Neural progenitor cell (in vitro differentiated cells): ENCODE measurements at places on chromosomes 13 and 19. TPM values are rescaled to one million over a fixed set of nuclear protein-coding genes. Genes with fewer than 3 reads are reported as not detected.

DNA sequence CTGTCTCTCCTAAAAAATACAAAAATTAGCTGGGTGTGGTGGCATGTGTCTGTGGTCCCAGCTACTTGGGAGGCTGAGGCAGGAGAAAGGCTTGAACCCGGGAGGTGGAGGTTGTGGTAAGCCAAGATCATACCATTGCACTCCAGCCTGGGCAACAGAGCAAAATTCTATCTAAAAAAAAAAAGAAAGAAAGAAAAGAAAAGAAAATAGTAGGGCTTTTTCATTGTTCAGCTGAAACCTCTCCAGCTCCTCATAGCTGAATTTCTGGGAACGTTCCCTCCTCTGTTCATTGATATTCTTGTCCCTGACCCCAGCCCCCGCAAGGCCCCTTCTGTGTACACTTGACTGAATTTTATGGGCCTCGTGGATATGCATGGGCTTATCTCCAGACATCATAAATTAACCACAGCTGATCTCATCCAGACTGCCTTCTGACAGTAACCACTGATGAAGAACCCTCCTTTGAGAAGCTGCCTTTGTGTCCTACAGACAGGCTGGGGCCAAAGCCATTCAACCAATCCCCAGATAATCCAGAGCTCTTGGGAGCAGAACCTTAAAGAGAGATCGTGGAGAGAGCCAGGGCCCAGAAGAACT is at the start of gene ELSPBP1:
TSS of gene ELSPBP1 (plus strand) at position 424 of the 594 bp plus-strand sequence. CDS start 14,036 bp downstream, outside the sequence.
- no peaks in the 10 kb centered on the region for H3K36me3 ChIP-seq
- H3K4me3 ChIP-seq, result no peak within 1 kb of the TSS

DNA sequence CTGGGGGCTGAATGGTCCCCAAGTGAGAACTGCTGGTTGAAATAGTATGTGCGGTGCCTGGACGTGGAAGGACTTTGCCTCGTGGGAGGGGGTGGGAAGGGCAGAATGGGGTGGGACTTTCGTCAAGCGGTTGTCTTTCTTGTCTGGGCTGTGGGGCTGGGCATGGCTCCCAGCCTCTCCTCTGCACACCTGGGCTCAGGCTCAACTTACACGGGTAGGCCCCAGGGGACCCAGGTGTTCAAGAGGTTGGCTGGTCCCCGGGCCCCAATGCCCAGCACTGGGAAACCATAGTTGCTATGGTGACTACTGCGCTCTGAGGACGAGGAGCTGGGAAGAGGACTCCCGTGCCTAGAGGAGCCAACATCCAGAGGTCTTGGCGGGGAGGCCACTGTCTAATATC is 7.3 kb downstream of the NWD1 start:
- no peak overlapping the region for H3K27ac ChIP-seq
- H3K4me1 ChIP-seq, result no peaks in the 10 kb centered on the region
- no peaks in the 10 kb centered on the region for H3K36me3 ChIP-seq
- no peak overlapping the region for H3K4me3 ChIP-seq
- H3K27me3 ChIP-seq, result no peaks in the 10 kb centered on the region
- no peak for DNase-seq

GRCh38 chr13:50370303-50370950 is 355.2 kb downstream of the KCNRG start:
- no peak overlapping the region for H3K27ac ChIP-seq
- no peaks in the 10 kb centered on the region for H3K4me1 ChIP-seq
- H3K27me3 ChIP-seq, result no peaks in the 10 kb centered on the region
- no peak for DNase-seq
- no peak overlapping the region for H3K4me3 ChIP-seq
- H3K36me3 ChIP-seq, result no peaks in the 10 kb centered on the region

- H3K27me3 ChIP-seq, result no peaks in the 10 kb centered on the region
- H3K4me3 ChIP-seq, result no peak overlapping the region
- no peaks in the 10 kb centered on the region for H3K36me3 ChIP-seq
- no peak overlapping the region for H3K27ac ChIP-seq
Observed at GRCh38 chr13:33081666-33082065, 65.4 kb downstream of the KL start.

The TMEM59L gene
- total RNA-seq, result 0.11 and 1.4 TPM in 2 replicates

- no peak overlapping the region for H3K27ac ChIP-seq
- H3K4me1 ChIP-seq, result no peaks in the 10 kb centered on the region
- no peaks in the 10 kb centered on the region for H3K27me3 ChIP-seq
- no peak for DNase-seq
- H3K36me3 ChIP-seq, result no peaks in the 10 kb centered on the region
Observed at GRCh38 chr19:28586474-28586873, 626.5 kb downstream of the UQCRFS1 start.

- H3K36me3 ChIP-seq, result no peaks in the 10 kb centered on the region
- H3K27ac ChIP-seq, result no peak overlapping the region
- H3K27me3 ChIP-seq, result no peaks in the 10 kb centered on the region
Observed at GRCh38 chr19:46232938-46233621, 3.5 kb downstream of the IGFL1 start.

The CYP4F11 gene
- not detected in 2 replicates for total RNA-seq

DNA sequence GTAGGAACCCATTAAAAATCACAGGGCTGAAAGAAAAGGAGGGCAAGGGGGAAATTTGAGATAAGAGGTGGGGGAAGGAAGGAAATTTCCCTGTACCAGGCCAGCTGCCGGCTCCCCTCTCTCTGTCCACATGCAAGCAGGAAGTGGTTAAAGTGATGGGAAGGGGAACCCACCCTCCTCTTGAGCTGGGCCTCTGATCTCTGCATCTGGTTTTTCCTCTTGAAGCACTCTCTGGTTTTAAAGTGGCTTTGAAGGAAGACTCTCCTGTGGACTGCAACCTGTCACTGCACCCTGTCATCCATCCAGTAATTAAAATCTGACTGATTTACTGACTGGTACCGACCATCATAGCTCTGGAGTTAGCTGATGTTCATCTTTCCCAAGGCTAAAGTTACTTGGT is 239.6 kb downstream of the TSHZ3 start:
- no peaks in the 10 kb centered on the region for H3K36me3 ChIP-seq
- H3K4me3 ChIP-seq, result no peak overlapping the region
- no peaks in the 10 kb centered on the region for H3K27me3 ChIP-seq

- no peak overlapping the region for H3K4me3 ChIP-seq
- H3K27me3 ChIP-seq, result peaks cover 11% of the 10 kb centered on the region
- no peaks in the 10 kb centered on the region for H3K36me3 ChIP-seq
- no peaks in the 10 kb centered on the region for H3K4me1 ChIP-seq
- no peak for DNase-seq
Observed at GRCh38 chr19:15227261-15227660, 5.0 kb downstream of the EPHX3 start.

DNA sequence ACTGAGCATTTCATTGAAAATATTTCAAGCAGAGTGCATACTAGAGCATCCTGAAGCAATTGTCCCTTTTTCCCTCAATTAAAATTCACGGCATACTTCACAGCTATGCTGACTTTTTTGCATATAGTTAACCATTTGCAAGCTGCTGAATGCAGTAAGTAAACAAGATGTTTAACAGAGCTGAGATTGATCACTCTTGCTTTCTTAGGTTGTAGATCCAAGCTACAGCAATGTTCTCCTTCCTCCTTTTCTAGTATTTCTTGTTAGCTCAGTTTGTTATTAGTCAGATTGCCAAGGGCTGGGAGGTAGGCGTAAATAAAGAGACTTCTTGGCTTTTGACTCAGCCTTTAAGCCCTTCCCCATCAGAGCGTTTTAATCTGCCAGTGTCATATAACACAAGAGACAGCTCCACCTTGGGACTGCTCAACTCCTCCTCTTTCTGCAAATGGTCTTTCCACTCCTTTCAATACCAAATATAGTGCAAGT is at the start of gene SLITRK6:
TSS of gene SLITRK6 (minus strand) at position 323 of the 486 bp plus-strand sequence. CDS start 2,911 bp downstream, outside the sequence.
- H3K4me1 ChIP-seq, result peaks cover 9% of the 10 kb centered on the region
- H3K27ac ChIP-seq, result no peak within 1 kb of the TSS
- no peaks in the 10 kb centered on the region for H3K36me3 ChIP-seq
- peak within 1 kb of the TSS; percentile 23 for H3K4me3 ChIP-seq

GRCh38 chr13:101869553-101869952 is 417.1 kb downstream of the ITGBL1 start:
- DNase-seq, result no peak

DNA sequence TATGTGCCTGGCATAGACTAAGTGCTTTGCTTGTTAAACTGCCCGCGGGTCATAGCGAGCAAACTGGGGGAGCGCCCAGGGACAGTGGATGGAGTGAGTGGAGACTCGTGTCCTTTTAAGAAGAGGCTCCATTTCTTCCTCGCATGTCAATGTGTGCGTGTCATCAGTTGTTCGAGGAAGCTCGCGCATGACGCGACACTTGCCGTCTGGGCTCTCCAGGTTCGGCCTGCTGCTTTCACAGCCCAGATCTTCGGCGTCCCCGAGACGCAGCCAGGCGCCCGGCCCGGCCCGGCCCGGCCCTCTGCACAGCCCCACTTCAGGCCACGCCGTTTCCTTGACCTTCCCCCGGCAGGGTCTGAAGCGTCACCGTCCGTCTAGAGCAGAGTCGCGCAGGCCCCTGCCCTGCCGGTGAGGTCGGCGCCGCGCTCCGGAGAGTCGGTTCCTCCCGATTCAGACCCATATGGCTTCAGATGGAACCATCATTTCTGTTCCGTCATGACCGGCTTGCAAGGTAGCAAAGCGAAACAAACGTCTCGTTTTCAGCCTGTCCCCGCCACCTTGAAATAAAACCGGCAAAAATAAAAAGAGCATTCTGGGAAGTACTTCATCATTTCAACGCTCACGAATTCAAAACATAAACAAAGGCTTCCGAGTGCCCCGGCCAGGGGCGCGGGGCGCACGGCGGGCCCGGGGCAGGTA is 599 bp upstream of the ARHGEF7 start:
- peak; percentile 53 for DNase-seq
- peaks cover 4% of the 10 kb centered on the region for H3K4me1 ChIP-seq
- peak overlapping the region; percentile 76 for H3K4me3 ChIP-seq
- no peaks in the 10 kb centered on the region for H3K36me3 ChIP-seq

The LCP1 gene
- total RNA-seq, result 0.34 and 2.2 TPM in 2 replicates

DNA sequence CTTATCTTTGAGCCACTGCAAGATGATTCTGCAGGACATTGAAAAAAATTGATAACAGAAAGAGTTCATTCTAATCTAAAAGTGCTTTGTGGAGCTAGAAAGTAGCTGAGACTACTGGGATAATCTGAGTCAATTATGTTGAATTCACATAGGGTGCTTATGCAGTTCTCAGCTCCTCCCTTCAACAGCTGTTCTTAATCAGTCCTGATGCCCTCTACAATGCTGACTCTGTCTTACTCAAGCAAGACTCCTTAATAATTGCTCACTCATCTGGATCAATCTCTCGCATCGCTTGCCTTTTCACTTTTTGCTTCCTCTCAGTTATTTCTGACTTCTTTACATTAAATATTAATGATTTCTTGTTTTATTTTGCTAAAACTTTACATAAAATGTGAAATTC is 182.1 kb downstream of the PCDH17 start:
- H3K27me3 ChIP-seq, result no peaks in the 10 kb centered on the region
- H3K4me1 ChIP-seq, result peaks cover 13% of the 10 kb centered on the region
- DNase-seq, result peak; percentile 65
- H3K27ac ChIP-seq, result no peak overlapping the region
- no peak overlapping the region for H3K4me3 ChIP-seq

The DCT gene
- 0.09 TPM in 1 of 2 replicates, not detected in the other for total RNA-seq

DNA sequence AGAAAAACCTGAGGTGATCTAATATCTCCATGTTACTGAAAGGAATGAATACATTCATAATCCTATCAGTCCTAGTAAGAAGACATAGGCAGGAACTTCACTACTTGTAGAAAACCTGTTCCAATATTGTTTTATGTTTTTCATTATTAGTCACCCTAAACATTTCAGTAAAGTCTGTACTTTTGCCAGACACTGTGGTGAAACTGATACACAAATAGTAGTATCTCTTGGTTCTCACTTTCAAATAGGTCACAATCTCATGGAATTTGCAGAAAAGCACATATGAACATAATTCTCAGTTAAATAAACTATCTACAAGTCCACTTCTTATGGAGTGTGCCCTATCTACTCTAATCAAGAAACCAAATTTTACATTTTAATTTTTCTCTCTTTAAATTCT is 88.3 kb upstream of the PCDH9 start:
- no peak overlapping the region for H3K4me3 ChIP-seq
- no peaks in the 10 kb centered on the region for H3K36me3 ChIP-seq
- no peak overlapping the region for H3K27ac ChIP-seq
- no peaks in the 10 kb centered on the region for H3K4me1 ChIP-seq
- no peaks in the 10 kb centered on the region for H3K27me3 ChIP-seq
- DNase-seq, result no peak

The ELSPBP1 gene
- total RNA-seq, result not detected in 2 replicates

The GARIN5A gene
- 5.6 and 8.4 TPM in 2 replicates for total RNA-seq
